ENCODE measurements at places on chromosomes 2 and 18.

DNA sequence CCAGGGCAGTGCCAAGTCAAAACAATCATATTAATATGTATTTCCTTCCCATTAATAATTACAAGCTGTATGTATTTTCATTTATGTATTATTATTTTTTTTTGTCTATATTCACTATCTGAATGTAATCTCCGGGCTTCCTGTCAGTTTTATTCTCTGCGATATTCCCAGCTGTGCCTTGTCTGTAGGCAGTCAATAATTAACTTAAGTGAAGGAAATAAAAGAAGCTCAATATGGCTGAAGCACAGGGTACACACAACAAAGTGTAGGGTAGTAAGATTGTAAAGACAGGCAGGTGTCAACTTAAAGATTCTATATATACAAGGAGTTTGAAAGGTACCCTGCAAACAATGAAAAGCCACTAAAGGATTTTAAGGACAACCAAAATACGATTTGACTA, 122.9 kb downstream of the ROCK1 start:
- DNase-seq: no peak

- DNase-seq: no peak
Observed at GRCh38 chr18:13918898-13919297, 3.6 kb upstream of the MC2R start.

GRCh38 chr2:167293943-167294775, 405.9 kb downstream of the XIRP2 start:
- DNase-seq: no peak

GRCh38 chr18:58544179-58544578, 84.7 kb downstream of the ALPK2 start:
- DNase-seq: no peak

DNA sequence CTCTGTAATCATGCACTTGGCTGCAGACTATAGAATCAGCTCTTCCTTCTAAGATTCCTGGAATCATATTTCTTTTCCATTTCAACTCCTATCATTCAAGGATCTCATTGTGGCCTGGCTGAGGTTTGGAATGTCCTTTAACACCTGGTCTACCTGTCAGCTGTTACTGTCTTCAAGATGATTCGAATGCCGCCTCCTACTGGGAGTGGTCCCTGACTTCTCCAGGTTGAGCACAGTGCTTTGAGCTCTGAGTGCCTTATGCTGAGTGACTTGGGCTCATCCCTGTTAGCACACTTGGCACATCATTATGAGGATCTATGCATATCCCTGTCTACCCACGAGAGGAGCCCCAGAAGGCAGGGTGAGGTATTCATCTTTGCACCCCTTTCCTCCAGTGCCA, 87.6 kb downstream of the MARCHF4 start:
- no peak for DNase-seq

DNA sequence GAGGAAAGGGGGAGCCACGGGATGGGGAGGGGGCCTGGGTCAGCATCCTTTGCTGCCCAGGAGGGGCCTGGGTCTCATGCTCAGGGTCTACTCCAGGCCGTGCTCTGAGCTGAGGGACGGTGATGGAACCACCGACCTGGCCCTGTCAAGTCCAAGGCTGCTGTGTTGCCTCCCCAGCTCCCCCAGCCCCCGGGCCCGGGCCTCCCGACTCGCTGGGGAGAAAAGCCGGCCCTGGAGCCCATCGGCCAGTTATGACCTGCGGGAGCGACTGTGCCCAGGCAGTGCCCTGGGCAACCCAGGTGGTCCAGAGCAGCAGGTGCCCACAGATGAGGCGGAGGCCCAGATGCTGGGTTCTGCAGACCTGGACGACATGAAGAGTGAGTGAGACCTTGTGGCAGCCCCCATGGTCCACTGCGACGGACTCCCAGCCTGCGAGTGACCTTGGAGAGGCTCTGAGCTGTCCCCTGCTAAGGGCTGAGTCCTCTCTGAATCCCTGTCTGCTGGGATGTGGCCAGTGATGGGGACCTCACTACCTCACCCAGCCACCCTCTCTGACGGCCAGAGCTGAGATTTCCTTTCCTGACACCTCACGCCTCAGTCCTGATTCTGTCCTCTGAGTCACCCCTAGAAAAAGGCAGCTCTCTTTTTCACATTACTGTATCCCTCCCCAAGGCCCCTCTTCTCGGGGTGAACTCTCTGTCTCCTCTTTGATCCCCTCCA, 2.7 kb downstream of the SLC4A3 start:
- no peak for DNase-seq

DNA sequence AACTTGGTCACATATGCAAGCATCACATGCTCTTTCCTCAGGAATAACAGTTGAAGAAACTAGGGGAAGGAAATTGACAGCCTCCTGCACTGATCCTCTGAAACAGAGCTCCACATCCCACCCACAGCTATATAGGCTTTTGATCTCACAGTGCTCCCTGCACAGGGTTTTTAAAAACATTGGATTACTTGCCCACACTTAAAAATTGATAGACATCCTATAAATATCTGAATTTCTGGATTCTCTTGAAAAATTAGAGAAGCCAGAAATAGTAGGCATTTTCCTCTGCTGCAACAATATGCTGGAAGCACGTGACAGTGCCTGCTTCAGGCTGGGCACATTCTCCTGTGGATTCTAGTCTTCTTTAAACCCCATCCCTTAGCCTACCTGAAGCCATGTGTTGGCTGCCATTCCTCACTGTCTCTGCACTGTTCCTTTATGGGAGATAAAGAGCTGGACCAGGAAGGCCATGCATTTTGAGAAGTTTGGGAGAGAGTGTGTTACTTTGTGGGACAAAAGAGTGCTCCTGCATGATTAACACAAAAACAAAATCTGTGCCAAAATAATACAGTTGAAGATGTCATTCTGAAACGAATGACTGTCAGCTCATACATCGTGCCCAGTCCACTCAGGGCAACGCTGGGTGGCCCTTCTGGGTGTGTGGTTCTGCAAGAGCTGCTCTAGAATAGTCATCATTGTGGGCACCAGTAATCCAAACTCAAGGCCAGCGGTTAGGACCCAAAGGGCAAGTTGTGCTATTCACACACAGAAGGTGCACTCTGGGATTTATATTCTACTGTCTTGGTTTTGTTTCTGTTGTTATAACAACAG, 59.8 kb downstream of the GYPC start:
- no peak for DNase-seq

DNA sequence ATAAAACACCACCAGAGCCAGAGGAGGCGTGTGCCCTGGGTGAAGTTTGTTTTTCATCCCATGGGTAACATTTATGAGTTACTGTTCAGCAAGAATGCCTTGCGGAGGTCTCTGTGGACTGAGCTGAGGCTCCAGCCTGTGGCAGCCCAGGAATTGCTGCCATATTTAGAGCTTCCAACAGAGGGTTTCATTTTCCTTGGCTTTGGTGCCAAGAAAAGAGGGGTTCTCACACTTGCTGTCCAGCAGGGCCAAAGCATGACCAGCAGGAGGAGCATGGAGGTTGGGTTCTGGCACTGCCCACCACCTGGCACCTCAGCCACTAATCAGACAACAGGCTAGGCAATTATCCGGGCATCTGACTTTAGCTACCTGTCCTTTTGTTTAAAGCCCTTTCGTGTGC, 36.7 kb downstream of the EPAS1 start:
- no peak for DNase-seq

Data from AG08395 (cell line).